Esophagus muscularis mucosa (tissue), 4 donors: ENCODE measurements at places on chromosomes 1 and 21. TPM values are rescaled to one million over a fixed set of nuclear protein-coding genes. Genes with fewer than 3 reads are reported as not detected.
A peak's percentile ranks its signal among the peaks of the same experiment; 100 is the strongest.

AGBL4 gene
- not detected for total RNA-seq

CTSK gene
- total RNA-seq, result 29.5 TPM

IVL gene
- not detected for total RNA-seq

OR10J1 gene
- not detected for total RNA-seq

MROH9 gene
- total RNA-seq, result not detected

FCGR3B gene
- total RNA-seq, result 2.1 TPM

FAM72B gene
- total RNA-seq, result not detected

SH2D2A gene
- 0.84 TPM for total RNA-seq

TMCC2 gene
- 8.2 TPM for total RNA-seq

GRCh38 chr21:45491623-45492022, 50.6 kb downstream of the SLC19A1 start:
- no peak overlapping the region for H3K4me3 ChIP-seq
- peaks cover 85% of the 10 kb centered on the region for H3K36me3 ChIP-seq
- no peaks in the 10 kb centered on the region for H3K27me3 ChIP-seq
- no peaks in the 10 kb centered on the region for H3K4me1 ChIP-seq
- no peak overlapping the region for H3K27ac ChIP-seq
- DNase-seq, result no peak

GRCh38 chr1:78650114-78650660, 556 bp downstream of the IFI44 start:
- H3K4me3 ChIP-seq, result peak overlapping the region; percentile 42
- DNase-seq, result no peak
- peak overlapping the region; percentile 53 for H3K27ac ChIP-seq

- no peaks in the 10 kb centered on the region for H3K36me3 ChIP-seq
- H3K4me1 ChIP-seq, result peaks cover 8% of the 10 kb centered on the region
- no peak overlapping the region for H3K27ac ChIP-seq
- no peak overlapping the region for H3K4me3 ChIP-seq
- peaks cover 15% of the 10 kb centered on the region for H3K27me3 ChIP-seq
Measured at GRCh38 chr21:44926331-44927101, 5.8 kb upstream of the ITGB2 start.

DNA sequence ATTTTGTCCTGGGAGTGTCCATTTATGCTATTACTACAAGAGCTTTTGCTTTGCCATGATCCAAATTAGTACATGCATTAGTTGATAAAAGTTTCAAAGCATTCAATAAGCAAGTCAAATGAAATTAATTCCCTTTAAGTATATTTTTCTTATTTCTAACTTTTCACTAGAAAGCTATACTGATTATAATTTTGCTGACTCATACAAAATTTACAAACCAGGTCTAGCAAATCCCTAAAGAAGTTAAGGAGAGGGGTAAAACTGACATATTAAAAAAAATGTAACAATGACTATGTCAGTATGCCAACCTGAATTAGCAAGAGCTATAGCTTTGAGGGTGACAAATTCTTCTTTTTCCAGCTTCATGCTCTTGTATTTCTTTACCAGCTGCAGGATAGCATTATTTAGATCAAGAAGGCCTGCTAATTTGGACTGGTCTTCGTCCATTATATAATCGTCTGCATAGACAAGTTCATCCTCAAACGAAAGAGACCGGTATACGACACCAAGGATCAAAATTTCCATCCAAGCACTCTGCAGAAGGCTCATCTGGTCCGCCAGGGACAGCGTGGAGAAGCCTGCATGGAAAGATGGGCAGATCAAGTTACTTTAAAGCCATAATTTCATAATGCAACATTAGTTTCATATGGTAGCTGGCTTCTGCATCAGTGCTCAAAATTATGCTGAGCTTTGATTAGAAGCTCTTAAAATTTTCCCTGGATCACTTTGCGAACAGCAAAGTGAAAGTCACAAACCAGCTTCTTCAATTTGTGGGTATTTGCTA, 95.8 kb upstream of the USH2A start:
- H3K36me3 ChIP-seq, result no peaks in the 10 kb centered on the region
- H3K4me1 ChIP-seq, result peaks cover 9% of the 10 kb centered on the region
- H3K27ac ChIP-seq, result no peak overlapping the region
- H3K27me3 ChIP-seq, result no peaks in the 10 kb centered on the region
- no peak overlapping the region for H3K4me3 ChIP-seq
- DNase-seq, result no peak

GRCh38 chr1:80818211-80818610, 982.5 kb upstream of the ADGRL2 start:
- no peaks in the 10 kb centered on the region for H3K27me3 ChIP-seq
- DNase-seq, result no peak
- no peaks in the 10 kb centered on the region for H3K36me3 ChIP-seq
- no peaks in the 10 kb centered on the region for H3K4me1 ChIP-seq
- H3K27ac ChIP-seq, result no peak overlapping the region

- peaks cover 28% of the 10 kb centered on the region for H3K27me3 ChIP-seq
- no peak overlapping the region for H3K27ac ChIP-seq
- no peaks in the 10 kb centered on the region for H3K36me3 ChIP-seq
Measured at GRCh38 chr1:29548091-29548490, 311.8 kb downstream of the PTPRU start.
